ENCODE measurements at places on chromosomes 1 and 21.

GRCh38 chr1:58739856-58740466, 40.1 kb upstream of the MYSM1 start:
- peak; percentile 54 for DNase-seq

DNA sequence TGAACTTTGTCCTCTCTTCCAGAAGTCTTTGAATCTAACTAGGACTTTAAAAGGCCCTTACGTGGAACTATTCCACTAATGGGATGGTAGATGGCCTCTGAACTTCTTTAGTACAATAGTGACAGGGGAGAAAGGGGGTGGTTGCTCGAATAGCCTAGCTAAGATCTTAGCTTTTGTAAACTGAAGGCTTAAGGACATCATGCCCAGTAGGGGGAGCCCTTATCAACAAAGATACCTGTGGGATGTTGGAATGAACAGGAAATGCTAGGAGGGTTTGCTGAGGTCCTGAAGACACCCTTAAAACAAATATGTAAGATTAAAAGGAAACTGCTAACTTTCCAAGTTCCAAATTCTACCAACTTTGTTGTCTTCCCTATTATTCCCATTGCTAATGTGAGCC, 33.2 kb downstream of the NHLH2 start:
- peak; percentile 31 for DNase-seq

DNA sequence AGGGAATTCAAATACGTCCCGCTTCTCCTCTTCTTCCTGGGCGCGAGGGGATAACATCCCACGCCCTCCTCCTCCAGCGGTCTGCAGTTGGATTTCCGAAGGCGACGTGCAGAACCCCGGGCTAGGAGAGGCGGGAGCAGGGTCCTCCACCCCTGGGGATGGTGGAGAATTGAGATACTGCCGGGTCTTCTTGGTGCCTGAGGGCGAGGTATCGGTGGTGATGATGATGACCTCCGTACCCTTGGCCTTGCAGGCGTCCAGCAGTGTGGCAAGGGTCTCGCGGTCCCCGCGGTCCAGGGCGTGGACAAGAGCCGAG, 3.2 kb upstream of the LIX1L start:
- no peak for DNase-seq

DNA sequence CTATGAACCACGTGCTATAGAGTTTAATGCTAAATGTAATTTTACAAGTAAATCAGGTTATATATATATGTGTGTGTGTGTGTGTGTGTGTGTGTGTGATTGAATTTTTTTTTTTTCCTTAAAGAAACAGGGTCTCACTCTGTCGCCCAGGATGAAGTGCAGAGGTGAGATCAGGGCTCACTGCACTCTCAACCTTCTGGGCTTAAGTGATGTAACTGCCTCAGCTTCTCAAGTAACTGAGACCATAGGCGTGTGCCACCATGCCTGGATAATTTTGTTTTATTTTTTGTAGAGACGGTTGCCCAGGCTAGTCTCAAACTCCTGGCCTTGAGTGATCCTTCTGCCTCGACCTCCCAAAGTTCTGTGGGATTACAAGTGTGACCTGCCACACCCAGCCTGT, 26.3 kb downstream of the POU2F1 start:
- DNase-seq, result no peak

- no peak for DNase-seq
Observed at GRCh38 chr1:236733653-236734052, 47.4 kb downstream of the ACTN2 start.

DNA sequence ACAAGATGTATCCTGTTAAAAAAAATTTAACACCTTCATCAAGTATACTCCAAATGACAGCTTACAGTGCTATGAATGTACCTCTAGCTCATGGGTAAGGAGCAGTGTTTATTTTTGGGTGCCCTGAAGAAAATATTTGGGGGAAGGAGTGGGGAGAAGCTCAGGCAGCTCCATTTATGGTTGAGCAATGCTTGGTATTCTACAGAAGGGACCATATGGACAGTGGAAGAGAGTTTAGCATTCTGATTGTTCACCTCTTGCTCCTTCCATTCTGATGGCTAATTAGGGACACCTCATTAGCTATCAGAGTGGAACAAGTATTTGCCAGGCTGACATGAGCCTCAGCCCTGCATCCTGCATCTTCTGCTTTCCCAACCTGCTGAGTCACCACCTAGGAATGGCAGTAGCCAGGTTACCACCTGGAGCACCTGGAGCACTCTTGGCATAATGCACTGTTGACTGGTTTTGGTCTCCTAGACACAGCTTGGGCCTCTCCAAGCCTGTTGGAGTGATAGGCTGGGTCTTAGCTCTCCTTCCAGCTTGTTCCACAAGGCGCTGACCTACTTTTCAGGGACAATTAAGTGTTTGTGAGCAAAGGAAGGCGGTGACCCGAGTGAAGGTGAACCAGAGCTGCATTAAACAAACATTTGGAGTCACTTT, 62.0 kb upstream of the MACF1 start:
- no peak for DNase-seq

- no peak for DNase-seq
Observed at GRCh38 chr1:12502336-12503109, 115.5 kb downstream of the DHRS3 start.

GRCh38 chr1:241844593-241844992, 3.4 kb upstream of the EXO1 start:
- no peak for DNase-seq

GRCh38 chr1:201883266-201883665, 5.4 kb upstream of the SHISA4 start:
- DNase-seq, result no peak

GRCh38 chr1:219066631-219067349, 106.9 kb upstream of the LYPLAL1 start:
- DNase-seq, result no peak

DNA sequence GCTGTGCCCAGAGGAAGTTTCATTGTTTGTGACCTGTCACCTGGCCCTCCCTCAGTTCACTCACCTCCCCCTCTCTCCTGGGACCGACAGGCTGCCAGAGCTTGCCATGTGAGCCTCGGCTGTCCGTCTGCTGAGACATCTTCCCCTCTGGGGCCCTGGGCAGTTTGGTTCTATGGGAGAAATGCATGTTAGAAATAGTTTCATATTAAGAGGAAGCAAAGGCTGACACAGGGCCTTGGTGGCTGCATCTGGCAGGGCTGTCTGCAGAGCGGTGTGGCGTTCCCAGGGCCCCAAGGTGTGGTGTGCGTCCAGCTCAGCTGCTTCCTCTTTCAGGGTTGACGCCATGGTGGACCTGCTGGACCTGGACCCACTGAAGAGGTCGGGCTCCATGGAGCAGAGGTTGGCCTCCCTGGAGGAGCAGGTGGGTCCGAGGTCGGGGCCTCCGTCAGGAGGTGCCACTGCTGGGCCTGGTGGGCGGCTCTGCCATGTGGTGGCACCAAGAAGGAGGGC, 31.9 kb upstream of the LRRC3 start:
- DNase-seq, result no peak

- DNase-seq, result no peak
Observed at GRCh38 chr1:21319447-21320407, 29.5 kb upstream of the ECE1 start.

DNA sequence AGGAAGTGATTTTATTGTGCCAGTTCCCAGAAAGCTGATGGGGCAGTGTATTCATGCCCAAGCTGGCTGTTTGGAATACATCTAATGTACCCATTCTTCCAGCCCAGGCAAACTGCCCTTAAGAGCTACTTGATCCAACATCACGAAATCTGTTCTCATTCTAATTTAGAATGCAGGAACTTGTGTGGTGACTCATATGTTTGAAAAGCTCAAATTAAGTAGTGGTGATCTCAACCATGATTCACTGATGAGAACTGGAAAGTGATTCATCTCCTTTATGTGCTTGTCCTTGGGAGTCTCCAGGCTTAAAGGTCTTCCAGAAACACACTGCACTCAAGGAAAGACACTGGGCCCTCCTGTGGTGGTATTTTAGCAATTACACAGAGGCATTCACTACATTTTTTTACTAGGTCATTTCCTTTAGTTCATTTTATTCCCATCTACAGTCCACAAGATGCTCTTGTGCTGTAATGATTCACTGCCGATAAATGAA, 65.4 kb downstream of the RPE65 start:
- no peak for DNase-seq

GRCh38 chr21:26117324-26117971, 53.1 kb downstream of the APP start:
- no peak for DNase-seq

- DNase-seq, result no peak
Observed at GRCh38 chr21:36354918-36355680, 30.1 kb upstream of the CHAF1B start.

GRCh38 chr1:117708323-117709248, 102.7 kb downstream of the TENT5C start:
- no peak for DNase-seq

DNA sequence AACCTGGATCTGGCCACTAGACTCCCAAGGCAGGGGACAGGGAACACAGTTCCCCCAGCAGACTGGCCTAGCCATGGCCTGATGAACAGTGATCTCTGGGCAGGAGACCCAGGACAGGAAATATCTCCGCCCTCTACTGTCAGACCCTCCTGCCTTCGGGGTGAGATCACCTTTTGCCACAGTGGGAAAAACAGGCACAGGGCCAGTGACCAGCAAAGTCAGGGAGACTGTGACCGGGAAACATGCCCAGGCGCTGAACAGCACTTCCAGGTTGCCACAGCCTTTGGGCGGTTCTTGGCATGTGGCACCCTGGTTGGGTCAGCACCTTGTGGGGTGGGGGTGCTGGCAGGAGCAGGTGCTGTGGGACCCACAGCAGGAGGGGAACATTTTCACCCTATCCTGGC, 8.9 kb upstream of the ZNF669 start:
- DNase-seq, result no peak

- no peak for DNase-seq
Observed at GRCh38 chr1:238063454-238063853, 172.7 kb upstream of the ZP4 start.

DNA sequence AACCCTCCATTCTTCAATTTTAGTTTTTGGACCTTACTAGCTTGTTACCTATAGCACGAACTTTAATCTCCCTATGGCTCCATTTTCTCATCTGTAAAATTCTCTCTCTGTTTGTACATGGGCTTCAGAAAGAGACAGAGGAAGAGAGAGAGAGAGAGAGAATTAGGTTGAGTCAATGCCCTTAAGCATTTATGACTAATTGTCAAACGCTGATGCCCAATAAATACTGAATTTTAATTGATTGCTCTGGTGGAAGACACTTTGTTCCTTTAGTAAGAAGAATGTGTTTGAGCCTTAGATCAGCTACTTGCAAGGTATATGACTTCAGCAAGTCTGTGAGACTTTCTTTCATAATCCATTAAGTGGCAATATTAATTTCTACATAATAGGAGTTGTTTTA, 743.1 kb upstream of the ADGRL4 start:
- DNase-seq, result no peak

GRCh38 chr1:244210884-244211558, 159.9 kb downstream of the ZBTB18 start:
- DNase-seq, result no peak

- DNase-seq, result no peak
Observed at GRCh38 chr1:161816201-161816600, 50.1 kb downstream of the ATF6 start.

DNA sequence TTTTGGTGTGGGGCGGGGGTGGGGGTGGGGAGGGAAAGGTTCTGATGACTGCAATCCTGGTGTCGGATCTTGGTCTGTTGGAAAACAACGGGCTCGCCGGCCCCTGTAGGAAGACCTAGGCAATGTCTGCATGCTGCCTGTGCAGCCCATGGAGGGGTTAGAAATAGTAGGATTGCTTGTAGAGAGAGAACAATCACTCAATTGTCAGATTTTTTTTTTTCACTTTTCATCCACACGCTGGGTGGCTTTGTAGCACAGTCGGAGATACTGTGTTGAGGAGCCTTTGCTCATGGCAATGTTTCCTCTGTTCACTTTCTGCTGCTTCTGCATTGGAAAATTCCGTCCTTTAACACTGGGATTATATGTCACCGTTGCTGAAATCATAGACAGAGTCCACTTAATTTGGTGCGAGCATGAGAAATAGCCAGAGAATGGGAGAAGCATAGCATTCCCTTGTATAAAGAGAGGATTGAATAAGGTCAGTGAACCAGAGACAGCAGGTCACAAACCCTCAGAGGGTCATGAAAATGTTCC, 107.5 kb downstream of the MRPS6 start:
- no peak for DNase-seq

DNA sequence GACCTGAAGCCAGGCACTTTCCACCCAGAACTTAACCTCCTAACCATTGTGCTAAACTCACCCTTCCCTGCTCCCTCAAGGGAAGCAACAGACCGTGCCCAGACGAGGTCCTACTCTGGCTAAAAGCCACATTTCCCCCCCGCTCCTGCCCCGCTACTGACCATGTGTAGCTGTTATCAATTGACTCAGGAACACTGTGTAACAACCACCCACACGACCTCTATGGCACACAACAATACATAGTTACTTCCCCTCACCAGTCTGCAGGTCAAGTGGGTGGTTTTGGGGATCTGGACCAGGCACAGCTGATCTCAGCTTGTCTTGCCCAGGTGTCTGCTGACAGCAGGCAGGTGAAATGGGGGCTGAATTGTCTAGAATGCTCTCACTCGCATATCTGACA, 40.1 kb downstream of the CAMK2N1 start:
- DNase-seq, result no peak
